ENCODE measurements at places on chromosomes 2 and 18.

DNA sequence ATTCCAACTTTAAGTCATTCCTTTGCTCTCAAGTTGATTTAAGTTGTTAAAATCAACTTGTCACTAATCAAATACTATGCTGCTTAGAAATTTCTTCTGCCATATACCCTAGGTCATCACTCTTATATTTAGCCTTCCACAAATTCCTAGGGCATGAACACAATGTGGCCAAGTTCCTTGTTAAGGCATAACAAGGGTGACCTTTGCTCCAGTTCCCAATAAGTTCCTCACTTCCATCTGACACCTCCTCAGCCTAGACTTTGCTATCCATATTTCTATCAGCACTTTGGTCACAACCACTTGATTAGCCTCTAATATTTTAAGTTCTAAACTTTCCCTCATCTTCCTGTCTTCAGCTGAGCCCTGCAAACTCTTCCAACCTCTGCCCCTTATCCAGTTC lies 9.9 kb upstream of the TMEM37 start:
- no peak for DNase-seq

DNA sequence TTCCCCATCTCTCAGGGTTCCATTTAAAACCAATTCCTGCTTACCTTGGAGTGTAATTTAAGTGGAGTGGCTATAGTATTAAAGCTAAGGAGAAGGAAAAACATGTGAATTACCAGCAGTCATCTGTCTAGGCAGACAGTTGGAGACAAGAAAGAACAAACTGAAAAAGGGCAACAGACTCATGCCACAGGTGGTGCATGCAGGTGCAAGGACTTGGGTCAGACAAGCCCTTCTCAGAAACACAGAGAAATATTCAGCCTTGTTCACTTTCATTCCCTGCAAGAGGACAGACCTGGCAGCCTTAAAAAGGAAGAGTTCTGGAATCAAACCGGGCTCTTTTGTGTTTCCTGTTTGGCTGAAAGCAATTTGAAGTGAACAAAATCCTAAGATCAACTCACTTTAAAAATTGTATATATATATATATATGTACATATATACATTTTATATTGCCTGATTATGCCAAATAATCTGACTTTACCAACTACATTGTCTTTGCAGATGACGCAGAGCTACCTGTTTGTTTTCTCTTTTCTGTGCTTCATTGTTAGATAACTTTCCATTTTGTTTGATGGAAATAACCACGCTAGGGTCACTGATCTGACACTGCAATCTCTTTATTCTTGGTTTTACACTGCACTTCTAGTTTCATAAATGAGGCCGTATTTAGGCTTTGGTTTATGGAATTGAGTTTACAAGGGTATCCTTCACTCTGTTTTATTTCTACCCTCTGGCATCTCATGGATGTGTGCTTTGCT lies 35.1 kb upstream of the VPS54 start:
- no peak for DNase-seq

- DNase-seq: no peak
These were observed 66.0 kb downstream of the STEAP3 start for GRCh38 chr2:119289642-119290041.

GRCh38 chr2:174902506-174903263 lies 102.5 kb downstream of the CHN1 start:
- no peak for DNase-seq
